Forelimb muscle (tissue), 1 donor: ENCODE measurements at places on chromosomes 1 and 21.

DNA sequence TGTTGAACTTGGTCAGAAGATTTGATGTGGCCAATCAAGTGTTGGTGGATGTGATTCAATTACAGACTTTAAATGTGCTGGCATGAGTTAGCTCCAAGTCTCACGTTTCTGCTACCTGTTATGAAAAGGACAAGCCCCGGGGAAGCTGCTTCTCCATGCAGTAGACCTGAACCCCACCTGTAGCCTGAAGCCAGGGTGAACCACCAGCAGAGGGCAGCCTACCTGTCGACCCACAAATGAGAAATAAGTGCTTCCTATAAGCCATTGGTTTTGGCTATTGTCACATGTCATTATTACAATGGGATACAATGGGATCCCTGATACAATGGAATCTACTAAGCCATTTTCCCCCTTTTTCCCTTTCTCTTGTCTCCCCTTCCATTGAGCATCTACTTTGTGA lies 230.2 kb downstream of the PRDM2 start:
- DNase-seq = no peak

DNA sequence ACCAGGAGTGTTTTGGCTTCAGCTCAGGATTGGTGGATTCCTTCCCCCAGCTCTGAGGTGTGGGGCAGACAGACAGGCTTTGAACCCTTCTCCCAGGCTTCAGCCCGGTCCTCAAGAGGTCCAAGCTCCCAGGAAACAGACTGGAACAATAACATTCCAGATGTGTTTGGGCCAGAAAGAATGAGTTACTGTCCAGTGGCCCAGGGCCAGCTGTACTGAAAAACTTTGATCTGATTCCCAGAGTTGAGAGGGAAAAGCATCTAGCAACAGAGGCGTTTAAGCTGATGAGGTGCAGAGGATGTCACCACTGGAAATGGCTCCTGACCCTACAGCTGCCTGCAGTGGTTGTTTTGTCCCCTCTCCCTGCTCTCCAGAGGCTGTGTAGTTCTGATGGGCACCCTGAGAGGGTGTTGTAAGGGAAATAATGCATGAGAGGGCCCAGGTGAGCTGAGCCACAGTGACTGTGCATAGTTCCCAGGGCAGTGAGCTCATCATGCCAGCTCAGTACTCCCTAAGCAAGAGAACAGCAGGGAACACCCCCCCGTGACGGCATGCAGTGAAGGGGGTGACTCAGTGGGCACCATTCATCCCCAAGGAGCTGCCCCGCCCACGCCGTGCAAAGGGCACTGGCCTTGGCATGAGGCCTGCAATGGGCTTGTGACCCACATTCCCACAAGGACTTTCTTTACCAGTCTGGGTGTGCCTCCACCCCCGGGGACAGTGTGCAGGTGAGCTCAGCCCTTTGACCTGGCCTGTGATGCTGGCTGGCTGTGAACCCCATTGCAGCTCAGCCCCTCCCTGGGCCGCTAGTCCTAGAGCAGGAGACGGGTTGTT lies 13.8 kb upstream of the SFN start:
- no peak for DNase-seq

- DNase-seq = no peak
Measured at GRCh38 chr1:167518331-167518700, at the start of gene CD247. TSS of gene CD247 (minus strand) at chr1:167518529. CDS start at chr1:167518465, 64 bp downstream.

DNA sequence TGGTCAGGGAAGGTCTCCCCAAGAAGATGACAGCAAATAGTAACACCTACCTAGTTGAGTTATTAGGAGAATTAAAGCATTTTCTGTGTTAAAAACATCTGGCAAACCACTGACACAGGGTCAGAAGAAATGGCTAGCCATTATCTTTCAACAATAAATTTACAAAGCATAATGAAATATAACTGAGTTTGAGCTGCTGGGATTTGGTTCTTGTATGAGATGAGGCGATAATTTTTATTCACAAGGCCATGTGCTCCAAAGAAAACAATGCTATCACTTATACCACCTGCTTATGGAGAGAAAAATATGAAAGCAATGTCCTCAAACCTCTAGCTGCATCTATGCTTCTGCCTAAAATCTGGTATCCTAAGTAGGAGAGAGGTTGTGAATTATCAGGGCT lies 202.3 kb downstream of the CRB1 start:
- no peak for DNase-seq
